ENCODE measurements at places on chromosomes 12 and 14.

DNA sequence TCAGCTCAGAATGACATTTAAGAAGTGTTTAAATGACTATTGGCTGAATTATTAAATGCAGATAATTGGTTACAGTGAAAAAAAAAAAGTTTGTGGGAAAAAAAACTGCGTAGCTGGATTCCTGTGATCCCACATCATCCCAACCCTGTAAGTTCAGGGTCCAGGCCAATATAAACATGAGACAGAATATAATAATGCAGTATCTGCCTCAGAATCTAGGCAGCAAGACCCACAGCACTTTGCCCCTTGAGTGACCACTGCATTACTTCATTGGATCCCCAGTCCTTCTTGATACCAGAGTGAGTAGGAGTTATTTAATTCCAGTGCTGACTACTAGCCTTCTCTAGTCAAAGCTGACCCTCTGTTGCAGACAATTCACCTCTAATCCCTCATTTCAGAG is 272.6 kb downstream of the CCER1 start:
- peak; percentile 8 for DNase-seq

GRCh38 chr12:110466791-110467190 is 1.3 kb downstream of the GPN3 start:
- no peak for DNase-seq

DNA sequence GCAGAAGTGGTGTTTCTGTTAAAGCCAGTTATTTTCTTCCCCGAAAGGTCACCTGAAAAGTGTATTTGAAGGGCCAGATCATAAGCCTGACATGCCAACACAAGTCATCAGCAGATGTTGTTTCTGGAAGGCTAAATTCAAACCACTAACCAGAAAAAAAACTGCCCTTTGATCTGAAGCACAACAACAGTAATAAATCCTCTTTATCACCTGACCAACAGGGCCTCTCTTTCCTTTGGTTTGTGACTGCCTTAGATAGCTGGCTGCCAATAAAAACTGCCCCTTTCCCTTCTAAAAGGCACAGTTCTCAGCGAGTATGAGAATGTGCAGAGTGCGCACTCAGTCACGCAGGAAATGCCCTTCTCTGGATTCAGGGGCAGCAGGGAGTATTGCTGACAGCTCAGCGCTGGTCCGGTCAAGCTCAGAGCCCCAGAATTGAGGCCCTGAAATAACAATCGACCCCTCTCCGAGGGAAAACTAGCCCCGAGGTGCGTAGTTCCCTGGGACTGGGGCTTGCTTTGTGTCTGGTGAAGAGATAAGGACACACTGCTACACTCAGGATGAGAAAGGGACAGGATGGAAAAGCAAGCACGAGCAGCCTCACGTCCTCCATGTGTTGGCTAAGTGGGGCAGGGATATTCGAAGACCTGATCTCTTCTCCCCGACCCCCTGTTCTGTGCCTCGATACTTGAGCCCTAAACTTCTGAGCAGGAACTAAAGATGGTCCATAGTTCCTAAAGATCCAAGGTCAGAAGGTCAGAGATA is 184.2 kb upstream of the GZMB start:
- DNase-seq: no peak

GRCh38 chr12:262817-263216 is at the start of gene SLC6A13:
Gene SLC6A13 (minus strand): TSS chr12:262836. CDS start chr12:260052, 2,784 bp downstream.
- DNase-seq: no peak

DNA sequence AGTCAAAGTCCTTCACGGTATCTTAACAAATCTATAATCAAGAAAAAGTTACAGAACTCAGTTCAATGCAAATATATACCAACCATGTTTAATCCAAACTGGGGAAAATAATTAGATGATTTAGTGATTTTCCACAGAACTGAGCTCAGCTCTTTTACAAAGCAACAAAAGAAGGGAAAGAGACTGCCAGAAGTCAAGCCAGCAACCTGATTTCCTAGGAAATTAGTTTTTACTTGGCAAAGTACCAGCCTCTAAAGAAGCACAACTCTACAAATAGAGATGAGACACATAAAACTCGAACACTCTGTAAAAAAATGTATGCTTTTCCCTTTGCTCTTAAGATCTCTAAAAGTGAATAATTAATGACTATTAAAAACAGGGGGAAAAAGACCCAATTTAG is 19.4 kb downstream of the NUMB start:
- no peak for DNase-seq

- no peak for DNase-seq
Observed at GRCh38 chr14:33207467-33208017, 268.9 kb downstream of the NPAS3 start.

DNA sequence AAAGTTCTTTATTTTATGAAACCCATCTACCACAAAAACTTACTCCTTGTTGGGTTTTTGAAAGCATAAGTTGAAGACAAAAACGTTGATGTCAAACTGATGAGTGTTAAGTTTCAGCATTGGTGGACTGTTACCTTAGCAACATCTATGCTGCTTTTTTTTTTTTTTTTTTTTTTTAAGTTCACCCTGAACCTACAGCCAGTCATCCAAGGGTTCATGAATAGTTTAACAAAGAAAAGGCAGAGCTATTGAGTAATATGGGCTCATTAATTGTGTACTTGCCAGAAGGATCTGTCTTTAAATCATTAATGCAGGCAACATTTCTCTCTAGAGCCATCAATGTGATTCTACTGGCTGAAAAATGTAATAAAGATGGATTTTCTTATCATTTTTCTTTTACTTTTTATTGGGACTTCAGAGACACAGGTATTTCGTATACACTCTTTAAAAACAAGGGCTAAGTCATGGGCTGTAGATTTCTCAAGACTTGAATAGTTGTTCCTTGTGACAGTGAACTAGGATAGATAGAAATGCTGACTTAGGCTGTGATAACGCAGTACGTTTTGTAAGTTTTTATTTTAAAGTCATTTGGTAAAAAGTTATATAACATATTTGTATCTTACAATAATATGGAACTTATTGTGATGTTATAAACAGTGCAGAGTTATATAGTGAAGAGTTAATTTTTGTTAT is at the start of gene PTPRQ:
Gene PTPRQ (plus strand): TSS at position 262 of the 693 bp plus-strand sequence. CDS start 111 bp downstream, at position 373.
- DNase-seq: no peak

DNA sequence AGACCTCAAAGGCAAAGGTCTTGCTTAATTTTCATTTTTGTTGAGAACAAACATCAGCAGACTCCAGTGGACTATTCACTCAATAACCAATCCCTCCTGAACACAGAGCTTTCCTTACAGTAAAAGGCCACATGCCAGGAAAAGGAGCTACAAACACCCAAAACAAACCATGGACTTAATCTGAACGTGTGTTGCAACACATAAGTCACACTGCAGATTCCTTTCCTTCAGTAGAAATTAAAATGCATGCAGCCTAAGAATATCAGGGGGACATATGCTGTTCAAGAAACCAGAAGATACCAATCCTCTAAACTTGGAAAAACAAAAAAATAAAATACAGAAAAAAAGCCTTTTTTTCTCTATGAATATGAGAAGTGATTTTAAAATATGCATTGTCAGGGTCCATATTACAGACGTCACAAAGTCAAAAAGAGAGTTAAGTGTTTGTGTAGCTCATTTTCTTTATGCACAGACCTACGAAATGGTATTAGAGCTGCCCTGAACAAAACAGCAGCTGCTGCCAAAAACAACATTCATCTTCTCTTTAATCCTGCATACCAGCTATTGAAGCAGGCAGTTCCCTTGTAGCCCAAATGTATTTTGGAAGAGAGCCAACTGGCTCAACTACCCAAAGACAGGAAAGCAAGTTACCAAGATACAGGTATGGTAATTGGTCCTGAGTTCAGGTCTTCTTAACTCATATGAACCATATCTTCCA is 26.2 kb downstream of the KITLG start:
- no peak for DNase-seq

- no peak for DNase-seq
Observed at GRCh38 chr14:32077081-32078022, at the start of gene ARHGAP5. Gene ARHGAP5 (plus strand): TSS chr14:32077304. CDS start chr14:32090670, 13,366 bp downstream.

DNA sequence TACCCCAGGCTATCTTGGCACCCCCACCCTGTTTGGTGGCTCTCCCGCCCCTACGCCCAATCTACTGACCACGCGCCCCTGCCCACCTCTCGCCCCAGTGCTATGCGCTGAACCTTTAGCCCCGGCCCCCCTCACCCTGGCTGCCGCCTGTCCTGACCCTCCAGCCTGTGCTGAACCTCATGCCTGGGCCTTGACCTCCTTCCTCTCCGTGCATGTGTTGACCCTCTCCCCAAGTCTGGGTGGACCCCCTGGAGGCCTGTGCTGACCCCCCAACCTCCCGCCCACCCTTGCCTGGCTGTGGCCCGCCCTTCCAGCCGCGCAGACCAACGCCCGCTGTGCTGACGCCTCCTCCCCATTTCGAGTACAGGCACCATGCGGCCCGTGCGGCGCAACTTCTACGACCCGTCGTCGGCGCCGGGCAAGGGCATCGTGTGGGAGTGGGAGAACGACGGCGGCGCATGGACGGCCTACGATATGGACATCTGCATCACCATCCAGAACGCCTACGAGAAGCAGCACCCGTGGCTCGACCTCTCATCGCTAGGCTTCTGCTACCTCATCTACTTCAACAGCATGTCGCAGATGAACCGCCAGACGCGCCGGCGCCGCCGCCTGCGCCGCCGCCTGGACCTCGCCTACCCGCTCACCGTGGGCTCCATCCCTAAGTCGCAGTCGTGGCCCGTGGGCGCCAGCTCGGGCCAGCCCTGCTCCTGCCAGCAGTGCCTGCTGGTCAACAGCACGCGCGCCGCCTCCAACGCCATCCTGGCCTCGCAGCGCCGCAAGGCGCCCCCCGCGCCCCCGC is 20.7 kb downstream of the DTX1 start:
- DNase-seq: no peak

GRCh38 chr14:88069677-88070076 is 64.7 kb downstream of the GPR65 start:
- DNase-seq: no peak

- no peak for DNase-seq
Observed at GRCh38 chr12:24363177-24363754, 413.8 kb upstream of the SOX5 start.

- no peak for DNase-seq
Observed at GRCh38 chr14:70921669-70922068, 14.4 kb downstream of the PCNX1 start.

DNA sequence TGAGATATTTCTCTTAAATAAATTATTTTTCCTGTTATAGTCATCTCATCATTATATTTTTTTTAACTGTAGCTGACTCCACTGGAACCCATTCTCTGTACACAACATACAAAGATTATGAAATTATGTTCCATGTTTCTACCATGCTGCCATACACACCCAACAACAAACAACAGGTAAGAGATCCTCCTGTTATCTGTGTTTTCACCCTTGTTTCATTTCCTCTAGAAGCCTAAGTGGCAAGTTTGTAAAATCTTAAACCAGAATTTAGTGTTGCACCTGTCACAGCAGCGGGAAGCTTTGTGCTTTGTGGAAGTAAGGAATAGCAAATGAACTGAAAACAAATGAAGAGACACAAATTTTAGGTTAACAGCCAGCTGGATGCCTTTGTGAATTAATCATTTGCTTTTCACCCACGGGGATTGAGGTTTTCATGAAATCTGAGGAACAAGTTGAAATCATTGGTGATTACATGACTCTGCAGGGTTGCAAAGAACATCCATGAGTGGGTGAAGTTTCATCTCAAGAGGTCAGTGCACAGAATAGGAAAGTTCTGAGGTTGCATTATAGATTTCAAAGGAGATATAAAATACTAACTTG is 273.9 kb upstream of the RGS6 start:
- DNase-seq: no peak

- no peak for DNase-seq
Observed at GRCh38 chr14:59771577-59771976, 99.0 kb downstream of the RTN1 start.

GRCh38 chr14:61719344-61720293 is 24.3 kb downstream of the HIF1A start:
- no peak for DNase-seq

GRCh38 chr12:122813310-122813713 is 21.9 kb upstream of the HIP1R start:
- no peak for DNase-seq

DNA sequence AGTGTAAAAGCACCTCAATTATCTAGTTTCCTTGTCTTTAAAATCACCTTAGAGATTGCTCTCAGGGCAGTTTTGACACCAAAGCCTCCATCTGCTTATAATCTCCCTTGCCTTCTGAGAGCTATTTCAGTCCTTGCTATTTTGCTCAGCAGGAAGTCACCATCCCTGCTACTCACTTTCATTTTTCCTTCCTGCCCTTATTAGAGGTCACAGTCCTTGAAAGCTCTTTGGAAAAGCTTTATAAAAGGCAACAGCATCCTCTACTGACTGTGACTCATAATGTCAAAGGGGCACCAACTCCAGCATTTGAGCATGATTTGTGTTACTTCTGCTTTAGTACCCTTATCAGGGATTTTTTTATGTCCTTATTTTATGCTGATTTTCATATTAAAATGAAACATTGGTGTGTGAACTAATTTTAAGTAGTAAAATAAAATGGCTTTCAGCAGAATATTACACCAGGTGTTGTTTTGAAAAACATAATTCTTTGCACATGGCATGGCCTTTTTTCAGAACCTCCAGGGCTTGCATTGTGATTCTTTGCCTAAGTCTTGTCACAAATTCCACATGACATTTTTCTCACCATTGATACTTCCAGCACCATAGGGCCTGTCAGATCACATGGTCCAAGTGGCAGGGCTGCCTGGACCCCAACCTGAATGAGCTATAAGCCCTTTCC is 213.0 kb downstream of the ADAMTS20 start:
- DNase-seq: peak; percentile 41

Measured in amniotic stem cell (primary cell).